ENCODE measurements at places on chromosomes 12 and 14.

DNA sequence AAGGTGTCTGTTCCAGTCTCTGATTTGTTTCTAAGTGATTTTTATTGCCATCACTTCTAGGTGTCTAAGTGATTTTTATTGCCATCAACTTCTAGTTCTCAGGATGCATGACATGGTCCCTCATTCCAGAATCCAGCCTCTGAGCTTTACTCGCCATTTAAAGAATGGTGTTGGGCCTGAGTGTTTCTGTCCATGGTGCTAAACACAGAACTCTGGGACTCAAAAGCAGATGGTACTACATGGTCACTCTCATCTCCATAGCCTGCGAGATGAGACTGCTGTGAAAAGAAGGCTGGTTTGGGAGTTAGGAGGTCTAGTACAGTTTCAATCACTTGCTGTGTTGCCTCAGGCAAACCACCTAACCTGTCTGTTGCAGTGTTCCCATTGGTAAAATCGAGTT is 276.6 kb downstream of the NRXN3 start:
- peak; percentile 1 for DNase-seq

GRCh38 chr12:45938566-45938965 is 51.8 kb downstream of the SCAF11 start:
- peak; percentile 18 for DNase-seq

DNA sequence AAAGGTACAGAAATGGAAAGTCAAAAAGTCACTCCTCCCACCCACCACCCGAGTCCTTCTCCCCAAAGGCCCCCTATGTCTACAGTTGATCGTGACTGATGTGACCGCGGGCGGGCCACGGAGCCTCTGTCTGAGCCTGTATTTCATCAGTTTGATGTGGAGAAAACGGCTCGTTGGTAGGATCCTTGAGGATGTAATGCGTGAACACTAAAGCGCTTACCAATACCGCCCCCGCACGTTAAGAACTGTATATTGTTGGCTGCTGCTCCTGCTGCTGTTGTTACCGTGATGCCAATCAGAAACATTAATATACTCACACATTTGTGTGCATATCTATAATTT is 24.6 kb upstream of the UBC start:
- peak; percentile 91 for DNase-seq

- DNase-seq, result peak; percentile 53
Observed at GRCh38 chr12:110937104-110937641, 16.8 kb upstream of the MYL2 start.

DNA sequence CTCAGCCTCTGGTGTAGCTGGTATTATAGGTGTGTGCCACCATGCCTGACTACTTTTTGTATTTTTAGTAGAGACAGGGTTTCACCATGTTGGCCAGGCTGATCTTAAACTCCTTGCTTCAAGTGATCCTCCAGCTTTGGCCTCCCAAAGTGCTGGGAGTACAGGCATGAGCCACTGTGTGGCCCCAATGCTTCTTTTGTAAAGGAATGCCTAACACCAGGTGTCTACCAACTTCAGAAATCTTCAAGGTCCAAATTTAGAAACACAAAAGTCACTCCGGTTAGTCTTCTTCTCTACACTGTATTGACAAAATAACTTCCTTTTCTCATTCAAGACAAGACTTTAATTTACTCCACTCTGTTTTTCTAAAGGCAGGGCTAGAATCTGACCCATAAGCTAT is 188.7 kb downstream of the PRKD1 start:
- DNase-seq, result no peak

DNA sequence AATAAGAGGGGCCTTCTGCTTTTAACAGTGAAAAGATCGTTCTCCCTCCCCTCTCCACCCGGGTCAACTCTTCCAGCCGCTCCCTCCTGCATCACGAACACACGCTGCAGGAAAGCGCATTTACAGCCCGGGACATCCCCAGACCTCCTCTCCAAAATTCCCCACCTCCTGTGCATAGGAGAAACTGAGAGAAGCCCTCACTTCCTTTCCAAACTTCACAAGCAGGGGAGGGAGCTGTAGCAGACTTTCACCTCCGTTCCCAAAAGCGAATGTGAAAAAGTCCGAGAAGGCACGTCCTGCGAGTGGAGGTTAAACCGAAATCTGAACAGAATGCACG is 513 bp downstream of the BCAT1 start:
- peak; percentile 70 for DNase-seq

GRCh38 chr14:67599698-67600561 is at the start of gene PIGH:
PIGH (minus strand) TSS chr14:67600268; CDS start chr14:67600203, 65 bp downstream.
- peak; percentile 84 for DNase-seq

- DNase-seq, result no peak
Observed at GRCh38 chr12:95216711-95217376, 423 bp downstream of the FGD6 start.

DNA sequence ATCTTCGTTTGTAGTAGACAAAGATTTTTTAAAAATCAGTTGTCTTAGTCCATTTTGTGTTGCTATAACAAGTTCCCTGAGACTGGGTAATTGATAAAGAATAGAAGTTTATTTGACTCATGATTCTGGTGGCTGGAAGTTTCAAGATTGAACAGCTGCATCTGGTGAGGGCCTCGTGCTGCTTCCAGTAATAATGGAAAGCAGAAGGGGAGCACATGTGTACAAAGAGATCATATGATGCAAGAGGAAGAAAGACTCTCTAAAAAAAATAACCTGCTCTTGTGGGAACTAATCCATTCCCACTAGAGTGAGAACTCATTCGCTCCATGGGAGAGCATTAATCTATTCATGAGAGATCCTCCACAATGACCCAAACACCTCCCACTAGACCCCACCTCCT is 24.8 kb downstream of the MUCL1 start:
- peak; percentile 1 for DNase-seq

DNA sequence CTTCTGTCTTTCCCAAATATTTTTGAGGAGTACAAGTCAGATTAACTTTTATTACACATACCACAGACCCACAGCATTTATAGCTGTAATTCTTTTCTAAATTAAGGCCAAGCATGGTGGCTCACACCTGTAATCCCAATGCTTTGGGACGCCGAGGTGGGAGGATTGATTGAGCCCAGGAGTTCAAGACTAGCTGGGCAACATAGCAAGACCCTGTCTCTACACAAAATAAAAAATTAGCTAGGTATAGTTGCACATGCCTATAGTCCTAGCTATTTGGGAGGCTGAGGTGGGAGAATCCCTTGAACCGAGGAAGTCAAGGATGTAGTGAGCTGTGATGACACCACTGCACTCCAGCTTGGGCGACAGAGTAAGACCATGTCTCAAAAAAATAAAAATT is 7.0 kb downstream of the DUSP16 start:
- no peak for DNase-seq

- no peak for DNase-seq
Observed at GRCh38 chr12:76798864-76799263, 34.9 kb downstream of the ZDHHC17 start.

DNA sequence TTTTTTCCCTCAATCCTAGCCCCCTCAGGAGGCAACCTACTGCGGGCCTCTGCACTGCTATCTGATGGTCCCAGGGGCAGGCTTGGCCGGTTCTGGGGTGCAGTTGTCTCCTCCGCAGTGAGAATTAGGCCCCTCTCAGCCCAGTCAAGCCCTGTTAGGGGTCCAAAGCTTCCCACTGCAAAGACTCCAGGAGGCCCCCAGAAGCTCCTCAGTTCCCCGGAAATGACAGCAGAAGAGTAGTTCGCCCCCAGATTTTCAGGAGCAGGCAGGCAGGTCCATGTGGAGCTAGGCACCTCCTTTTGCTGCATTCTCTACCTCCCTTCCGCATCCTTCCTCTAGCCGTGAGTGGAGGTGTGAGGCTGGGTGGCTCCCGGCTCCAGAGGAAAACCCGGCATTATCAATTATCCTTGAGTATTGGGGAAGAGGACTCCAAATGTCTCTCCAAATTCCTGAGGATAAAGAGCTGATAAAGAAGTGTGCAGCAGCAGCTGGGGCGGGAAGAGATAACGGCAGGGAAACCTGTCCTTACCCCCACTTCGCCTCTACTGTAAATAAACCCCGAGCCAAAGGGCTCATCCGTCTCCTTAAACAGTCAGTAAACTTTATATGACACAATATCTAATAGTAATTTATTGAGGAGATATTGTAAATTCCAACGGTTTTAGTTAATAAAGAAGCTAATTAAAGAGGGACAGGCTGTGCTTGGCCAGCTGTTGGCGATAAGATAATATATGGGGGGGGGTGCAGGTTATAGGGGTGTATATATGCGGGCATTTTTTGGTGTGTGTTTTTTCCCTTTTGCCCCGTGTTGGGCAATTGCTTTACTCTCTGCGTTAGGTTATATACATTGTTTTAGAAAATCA is 641 bp upstream of the HOXC12 start:
- no peak for DNase-seq

DNA sequence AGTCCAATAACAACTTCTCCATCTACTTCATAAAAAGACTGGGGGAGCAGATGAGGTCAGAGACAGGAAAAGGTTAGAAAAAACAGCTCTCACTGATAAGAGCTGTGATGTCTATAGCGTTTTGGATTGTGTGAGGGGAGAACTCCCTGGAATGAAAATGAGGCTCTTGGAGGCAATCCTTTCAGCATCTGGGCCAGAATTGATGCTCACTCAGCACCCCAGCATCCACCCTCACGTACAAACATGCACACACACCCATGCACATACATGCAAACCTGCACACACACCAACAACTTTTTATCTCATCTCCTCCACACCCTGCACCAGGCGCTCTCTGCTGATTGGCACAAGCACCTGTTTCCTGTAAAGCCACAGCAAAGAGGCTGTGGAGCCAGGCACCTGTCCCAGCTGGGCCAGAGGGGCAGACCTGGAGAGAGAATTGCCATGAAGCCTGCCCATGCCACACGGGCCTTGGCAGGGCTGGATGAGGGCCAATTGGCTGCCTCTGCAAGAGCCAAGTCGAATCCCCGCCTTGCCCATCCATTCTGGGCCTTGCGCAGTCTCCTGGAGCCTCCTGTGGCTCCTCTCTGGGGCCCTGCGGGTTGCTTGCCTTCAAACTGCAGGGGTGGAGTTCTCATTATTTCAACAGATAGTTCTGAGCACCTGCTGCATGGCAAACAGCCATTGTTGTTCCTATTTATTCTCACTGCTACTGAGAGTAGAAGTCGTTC is 53.1 kb downstream of the SYNE3 start:
- no peak for DNase-seq

GRCh38 chr12:83848702-83849101 is 1063.9 kb downstream of the SLC6A15 start:
- no peak for DNase-seq

Data from cardiac fibroblast (primary cell).